ENCODE measurements at places on chromosomes 1 and 21. TPM values are rescaled to one million over a fixed set of nuclear protein-coding genes. Genes with fewer than 3 reads are reported as not detected.

The RHOU gene
- 2.0 TPM for total RNA-seq

The AHCTF1 gene
- 35.6 TPM for total RNA-seq

The INSRR gene
- not detected for total RNA-seq

The SEMA4A gene
- total RNA-seq, result 0.65 TPM

The PLCH2 gene
- under 0.01 TPM for total RNA-seq

Data from vein endothelial cell (primary cell).